ENCODE measurements at places on chromosomes 4 and X.
A peak's percentile ranks its signal among the peaks of the same experiment; 100 is the strongest.

- DNase-seq: no peak
Measured at GRCh38 chrX:100405424-100405823, 4.6 kb downstream of the PCDH19 start.

DNA sequence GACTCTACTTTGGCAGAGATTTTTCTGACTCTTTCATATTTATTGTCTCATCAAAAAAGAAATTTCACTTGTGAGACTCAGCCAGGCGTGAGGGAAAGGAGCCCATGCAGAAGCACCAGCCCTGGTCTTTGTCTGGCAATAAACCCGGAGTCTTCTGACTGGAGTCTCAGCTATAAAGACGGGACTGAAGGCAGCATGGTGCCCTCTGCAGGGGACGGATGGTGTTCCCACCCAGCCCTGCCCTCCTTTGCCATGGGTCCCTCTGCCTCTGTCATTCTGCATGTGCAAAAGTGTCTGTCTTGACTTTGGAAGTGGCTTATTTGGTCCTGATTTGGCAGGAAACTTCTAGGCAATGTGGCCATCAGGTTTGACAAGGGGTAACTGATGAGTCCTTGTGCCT lies 14.2 kb downstream of the ZNF185 start:
- no peak for DNase-seq

DNA sequence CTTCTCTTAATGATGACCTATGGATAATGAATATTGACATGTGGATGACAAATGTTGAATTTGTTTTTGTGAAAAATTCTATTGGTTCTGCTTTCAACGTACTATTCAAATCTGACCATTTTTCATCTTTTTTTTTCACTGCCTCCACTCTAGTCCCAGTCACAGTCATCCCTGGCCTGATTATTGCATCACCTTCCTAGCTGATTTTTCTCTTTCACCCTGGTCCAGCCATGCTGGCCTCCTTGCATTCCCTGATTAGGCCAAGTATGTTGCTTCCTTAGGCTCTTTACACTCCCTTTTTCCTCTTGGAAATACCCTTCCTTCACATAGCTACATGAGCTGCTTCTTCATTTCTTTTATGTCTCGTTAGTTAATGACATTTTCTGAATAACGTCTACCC lies 58.1 kb upstream of the MAP9 start:
- DNase-seq: no peak

GRCh38 chr4:121801715-121802075 lies 572 bp downstream of the EXOSC9 start:
- DNase-seq: no peak

DNA sequence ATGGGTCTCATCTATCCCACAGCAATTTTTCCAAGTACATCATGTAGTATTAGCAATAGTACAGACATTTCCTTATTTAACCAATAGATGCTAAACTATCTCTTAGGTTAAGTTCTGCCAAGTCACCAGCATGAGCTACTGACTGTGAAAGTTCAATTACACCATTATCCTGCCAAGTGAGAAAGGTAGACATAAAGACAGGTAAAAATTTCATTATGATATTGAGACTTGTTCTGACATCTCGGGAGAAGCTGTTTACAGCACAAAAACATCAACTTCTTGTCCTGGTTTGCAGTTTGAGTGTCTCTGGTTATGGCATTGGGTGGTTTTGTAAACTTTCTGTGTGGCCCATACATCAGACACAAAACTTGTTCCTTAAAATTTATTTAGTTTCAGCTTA lies 622.4 kb upstream of the PCDH10 start:
- no peak for DNase-seq

DNA sequence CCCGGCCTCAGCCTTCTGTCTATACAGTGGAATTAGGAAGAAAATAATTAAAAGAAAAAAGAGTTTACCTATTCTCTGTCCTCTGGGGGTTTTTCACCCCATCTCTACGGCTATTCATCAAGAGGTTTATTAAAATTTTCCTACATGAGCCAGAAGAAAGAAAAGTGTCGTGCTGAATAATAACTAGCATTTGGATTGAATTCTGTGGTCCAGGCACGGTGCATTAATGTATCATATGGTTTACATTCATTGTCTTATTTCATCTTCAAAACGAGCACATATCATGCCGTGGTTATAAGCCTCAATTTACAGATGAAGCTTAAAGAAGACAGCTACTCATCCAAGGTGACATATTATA lies 5.4 kb upstream of the NAA15 start:
- DNase-seq: no peak

- DNase-seq: no peak
Measured at GRCh38 chr4:112651641-112652040, 14.7 kb downstream of the LARP7 start.

GRCh38 chrX:107625739-107626138 lies 2.6 kb upstream of the PRPS1 start:
- DNase-seq: no peak

GRCh38 chr4:32226204-32226603 lies 1506.0 kb downstream of the PCDH7 start:
- no peak for DNase-seq

DNA sequence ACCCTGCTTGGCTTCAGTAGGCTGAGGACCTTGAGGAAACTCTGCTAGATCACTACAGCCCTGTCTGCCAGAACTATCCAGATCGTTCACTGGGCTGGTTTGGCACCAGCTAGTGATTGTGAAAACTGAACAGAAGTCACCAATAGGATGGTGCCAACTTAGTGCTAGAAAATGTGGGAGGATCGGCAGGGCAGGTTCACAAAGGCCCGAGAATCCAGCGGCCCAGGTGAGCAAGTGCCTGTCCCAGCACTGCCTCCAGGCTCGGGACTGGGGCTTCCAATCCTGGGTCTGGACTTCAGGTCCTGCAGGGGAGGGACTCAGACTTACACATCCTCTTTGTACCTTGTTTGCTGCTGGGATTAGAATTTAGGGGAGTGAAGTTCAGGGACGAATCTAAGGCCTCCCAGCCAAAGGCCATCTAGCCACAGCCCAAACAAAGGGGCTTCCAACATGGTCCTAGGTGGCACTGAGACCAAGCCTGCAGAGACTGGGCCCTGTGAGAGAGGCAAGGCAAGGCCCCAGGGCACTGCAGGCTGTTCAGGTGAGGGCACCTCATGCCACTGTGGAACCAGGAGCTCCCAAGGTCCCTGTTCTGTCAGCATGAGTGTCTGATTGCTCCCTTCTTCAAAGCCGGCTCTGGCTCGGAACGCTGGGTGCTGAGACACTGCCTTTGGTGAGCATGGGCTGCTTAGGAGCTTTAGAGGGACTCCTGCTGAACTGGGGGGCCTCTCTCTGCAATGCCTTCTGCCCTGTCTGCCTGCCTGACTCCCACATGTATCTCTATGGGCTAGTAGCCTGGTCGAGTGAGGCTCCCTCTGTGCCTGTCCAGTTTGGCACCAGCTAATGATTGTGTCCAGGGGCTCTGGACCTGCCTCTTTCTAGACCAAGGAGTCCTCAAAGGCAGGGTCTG lies 20.7 kb upstream of the ZNF185 start:
- no peak for DNase-seq

- DNase-seq: no peak
Measured at GRCh38 chr4:183344523-183345255, 22.5 kb upstream of the CLDN24 start.

DNA sequence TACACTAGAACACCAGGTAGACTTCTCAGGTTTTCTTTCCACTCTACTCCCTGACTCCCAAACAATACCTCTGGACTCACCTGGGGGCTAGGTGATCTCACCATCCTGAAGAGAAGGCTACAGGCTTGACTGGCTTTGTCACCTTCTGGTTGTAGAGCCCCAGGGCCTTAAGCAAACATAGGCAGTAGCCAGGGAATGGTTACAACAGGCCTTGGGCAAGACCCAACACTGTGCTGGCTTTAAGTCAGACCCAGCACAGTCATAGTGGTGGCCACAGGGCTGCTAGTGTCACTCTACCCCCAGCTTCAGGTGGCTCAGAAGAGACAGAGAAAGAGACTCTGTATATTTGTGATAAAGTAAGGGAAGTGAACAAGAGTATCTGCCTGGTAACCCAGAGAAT lies 118.1 kb upstream of the EMCN start:
- DNase-seq: no peak

DNA sequence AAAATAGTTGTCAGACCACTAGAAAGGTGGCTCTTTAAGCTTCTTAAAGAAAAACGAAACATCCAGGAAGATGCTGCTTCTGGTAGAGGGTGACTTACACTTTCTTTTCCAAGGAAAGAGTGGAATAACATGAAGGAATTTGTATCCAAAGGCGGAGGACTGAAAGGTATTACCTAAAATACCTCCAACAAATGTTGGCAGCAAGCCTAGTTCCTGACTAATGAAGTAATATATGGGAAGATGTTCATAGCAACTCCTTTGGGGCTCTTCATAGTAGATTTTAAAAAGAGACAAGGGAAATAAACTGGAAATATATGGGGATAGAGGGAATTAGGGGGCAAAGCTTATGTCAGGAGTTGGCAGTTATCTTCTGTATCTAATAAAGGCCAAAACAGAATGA lies 116.2 kb downstream of the AASDH start:
- DNase-seq: peak; percentile 28

DNA sequence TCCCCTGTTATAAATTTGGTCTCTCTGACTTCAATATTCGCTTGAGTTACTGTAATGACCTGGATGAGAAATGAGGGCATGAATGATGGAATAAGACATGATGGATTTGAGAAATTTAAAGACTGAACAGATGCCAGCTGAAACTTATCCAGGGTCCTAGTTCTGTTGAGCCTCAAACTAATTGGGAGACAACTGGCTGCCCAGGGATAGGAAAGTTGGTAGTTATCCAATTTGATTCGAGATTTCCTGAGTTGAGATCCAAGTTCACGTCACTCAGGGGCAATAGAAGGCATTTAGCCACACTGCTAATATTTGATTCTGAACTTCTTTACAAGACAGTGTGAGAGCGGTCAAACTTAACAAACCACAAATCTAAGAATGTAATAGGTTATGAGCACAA lies 159.0 kb upstream of the CXCL13 start:
- no peak for DNase-seq

DNA sequence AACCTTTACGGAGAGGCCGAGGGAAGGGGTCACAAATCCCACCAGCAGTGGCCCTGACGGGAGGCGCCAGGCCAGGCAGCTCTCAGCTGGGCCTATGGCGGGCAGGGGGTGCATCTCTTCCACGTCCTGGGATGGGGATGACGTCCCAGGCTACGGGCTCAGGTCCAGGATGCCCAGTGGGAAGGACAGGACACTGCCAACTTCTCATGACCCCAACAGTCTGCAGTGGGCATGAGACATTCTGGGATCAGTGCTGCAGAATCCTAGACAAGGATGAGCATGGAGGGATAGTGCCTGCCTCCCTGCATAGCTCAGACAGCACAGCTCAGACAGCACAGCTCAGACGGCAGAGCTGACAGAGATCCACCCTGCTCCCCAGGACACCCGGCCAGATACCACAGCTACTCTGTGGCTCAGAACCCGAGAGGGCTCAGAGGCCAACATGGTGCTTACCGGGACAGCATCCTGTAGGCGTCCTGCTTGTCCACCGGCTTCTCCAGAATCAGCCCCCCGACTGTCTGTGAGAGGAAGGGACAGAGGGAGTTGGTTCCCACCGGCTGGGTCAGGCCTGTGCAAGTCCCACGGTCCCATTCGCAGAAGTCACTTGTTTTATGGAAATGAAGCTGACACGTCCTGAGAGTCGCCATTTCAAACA lies 17.3 kb downstream of the ASMTL start:
- no peak for DNase-seq

GRCh38 chr4:42088386-42088785 lies 64.1 kb downstream of the BEND4 start:
- DNase-seq: no peak

GRCh38 chrX:30822764-30823163 lies 66.3 kb downstream of the TAB3 start:
- no peak for DNase-seq

DNA sequence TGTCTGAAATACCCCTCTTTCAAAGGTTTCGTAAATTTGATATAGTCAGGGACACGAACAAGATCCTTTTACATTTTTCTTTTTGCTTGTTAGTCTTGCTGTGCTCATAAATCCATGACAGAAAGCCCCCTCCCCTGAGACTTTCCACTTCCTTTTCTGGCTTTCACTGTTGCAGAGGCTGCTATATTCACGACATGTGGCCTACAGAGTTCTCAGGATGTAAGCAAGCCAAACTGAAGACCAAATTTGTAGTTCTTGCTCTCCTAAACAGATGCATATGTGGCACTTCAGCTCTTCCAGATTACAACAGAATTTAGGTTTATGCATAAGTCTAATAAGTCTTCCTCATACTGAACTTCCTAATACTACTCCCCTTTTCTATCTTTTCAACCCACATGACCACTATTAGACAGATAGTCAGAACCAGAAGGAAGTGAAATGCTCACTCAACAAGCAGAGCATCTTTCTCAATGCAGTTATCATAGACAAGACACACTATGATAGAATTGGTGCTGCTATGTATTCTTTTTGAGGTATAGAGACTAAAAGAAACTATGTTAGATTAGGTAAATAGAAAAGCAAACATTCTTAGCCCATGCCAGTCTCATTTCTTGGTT lies 15.0 kb downstream of the BTK start:
- no peak for DNase-seq

GRCh38 chr4:81946996-81947395 lies 426.8 kb downstream of the HNRNPD start:
- no peak for DNase-seq

DNA sequence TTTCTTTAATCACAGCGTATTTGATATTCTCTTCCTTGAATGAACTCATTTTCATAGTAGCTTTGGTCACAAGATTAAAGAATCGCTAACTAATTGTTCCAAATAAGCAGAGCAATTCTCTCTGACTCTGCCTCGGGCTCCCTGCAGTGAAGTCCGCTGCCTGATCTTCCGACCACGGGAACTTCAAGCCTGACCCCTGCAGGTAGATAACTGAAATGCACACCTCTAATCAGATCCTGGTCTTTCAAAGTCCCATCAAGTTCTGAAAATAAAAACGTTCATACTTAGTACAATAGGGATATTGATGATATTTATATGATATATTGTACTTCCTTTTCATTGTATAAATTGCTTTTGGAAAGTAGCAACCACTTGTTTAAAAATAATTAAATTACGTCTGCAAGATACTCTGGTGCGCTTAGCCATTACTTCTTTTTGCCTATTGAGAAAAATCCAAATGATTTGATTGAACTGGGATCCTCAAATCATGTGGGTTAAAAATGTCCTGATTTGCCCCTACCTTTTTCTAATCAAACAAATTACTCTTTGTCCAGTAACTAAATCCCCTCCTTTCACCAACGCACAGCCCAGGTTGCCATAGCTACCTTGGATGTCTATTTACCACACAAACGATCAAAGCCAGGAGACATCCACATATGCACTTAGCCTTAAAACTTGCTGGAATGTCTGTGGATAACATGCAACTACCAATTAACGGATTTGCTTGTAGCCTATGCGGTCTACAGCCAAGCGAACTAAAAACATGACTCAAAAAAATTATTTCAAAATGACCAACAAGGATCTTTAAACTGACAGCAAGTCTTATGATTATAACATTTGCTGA lies 4.2 kb downstream of the MID1 start:
- peak; percentile 78 for DNase-seq

DNA sequence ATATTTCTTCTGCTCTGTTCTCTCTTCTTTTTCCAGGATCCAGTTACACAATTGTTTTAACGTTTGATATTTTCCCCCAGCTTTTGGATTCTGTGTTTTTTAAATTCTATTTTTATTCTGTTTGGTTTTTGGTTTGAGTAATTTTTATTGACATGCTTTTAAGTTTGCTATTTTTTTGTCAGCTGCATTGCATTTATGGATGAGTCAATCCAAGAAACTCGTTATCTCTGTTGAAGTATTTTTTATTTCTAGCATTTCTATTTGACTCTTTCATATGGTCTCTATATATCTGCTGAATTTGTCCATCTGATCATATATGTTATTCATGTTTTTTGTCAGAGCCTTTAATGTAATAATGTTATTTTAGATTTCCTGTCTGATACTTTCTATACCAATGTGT lies 65.6 kb downstream of the DDIT4L start:
- DNase-seq: no peak

- no peak for DNase-seq
Measured at GRCh38 chrX:107715331-107716117, 60.1 kb downstream of the TSC22D3 start.
